ENCODE measurements at places on chromosomes 3 and 15. TPM values are rescaled to one million over a fixed set of nuclear protein-coding genes. Genes with fewer than 3 reads are reported as not detected.

- DNase-seq: no peak
Measured at GRCh38 chr3:45027441-45027840, 1.3 kb downstream of the CLEC3B start.

Gene CA12
- 21.9 TPM for total RNA-seq

Gene PRSS50
- total RNA-seq: 4.7 TPM

Gene TRMT10C
- 20.6 TPM for total RNA-seq

Gene CIB2
- 4.8 TPM for total RNA-seq

DNA sequence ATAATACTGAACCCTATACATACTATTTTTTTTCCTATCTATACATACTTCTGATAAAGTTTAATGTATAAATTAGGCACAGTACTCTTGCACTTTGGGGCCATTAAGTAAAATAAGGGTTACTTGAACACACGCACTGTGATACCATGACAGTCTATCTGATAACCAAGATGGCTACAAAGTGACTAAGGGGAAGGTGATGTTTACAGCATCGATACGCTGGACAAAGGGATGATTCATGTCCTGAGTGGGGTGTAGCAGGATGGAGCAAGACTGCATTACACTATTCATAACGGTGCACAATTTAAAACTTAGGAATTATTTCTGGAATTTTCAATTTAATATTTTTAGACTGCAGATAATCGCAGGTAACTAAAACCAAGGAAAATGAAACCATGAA is 30.0 kb upstream of the SLC2A2 start:
- DNase-seq: no peak

Gene ATP13A4
- 229 TPM for total RNA-seq

Gene LIPC
- total RNA-seq: 4.6 TPM

- DNase-seq: no peak
Measured at GRCh38 chr15:68556139-68556990, 22.4 kb upstream of the CORO2B start.

- DNase-seq: no peak
Measured at GRCh38 chr3:51333021-51333420, 52.1 kb upstream of the MANF start.

- no peak for DNase-seq
Measured at GRCh38 chr3:178206521-178206920, 329.7 kb upstream of the KCNMB2 start.

GRCh38 chr15:69482686-69483256 is 30.2 kb downstream of the RPLP1 start:
- no peak for DNase-seq

Gene AHSG
- total RNA-seq: not detected

- no peak for DNase-seq
Measured at GRCh38 chr3:171850320-171850959, 7.3 kb downstream of the TMEM212 start.

DNA sequence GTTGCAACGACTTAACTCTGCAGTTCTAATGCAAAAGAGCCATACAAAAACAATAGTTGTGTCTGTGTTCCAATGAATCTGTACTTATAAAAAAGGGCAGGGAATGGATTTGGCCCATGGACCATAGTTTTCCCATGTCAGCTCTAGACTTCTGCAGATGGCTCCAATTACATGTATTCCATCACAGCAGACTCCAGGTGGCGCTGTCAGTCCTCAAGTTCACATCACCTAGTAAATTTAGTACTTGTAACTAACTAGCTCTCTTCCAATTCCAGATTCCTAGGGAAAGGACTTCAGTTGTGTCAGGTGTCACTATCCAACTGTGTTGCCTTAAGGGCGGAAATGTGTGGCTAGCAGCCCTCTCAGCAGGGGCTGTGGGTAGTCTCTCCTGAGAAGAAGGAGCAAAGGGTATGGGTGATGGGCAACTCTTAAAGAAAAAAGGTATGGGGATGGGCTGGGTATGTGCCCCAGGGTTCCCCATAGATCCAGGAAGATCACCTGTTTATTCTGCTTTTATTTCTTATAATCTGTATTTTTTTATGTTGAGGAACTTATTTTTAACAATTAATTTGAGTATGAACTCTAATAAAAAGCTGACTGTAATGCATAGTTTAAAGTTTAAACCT is 36.2 kb downstream of the BBS4 start:
- peak; percentile 47 for DNase-seq

Gene POPDC2
- 4.2 TPM for total RNA-seq

DNA sequence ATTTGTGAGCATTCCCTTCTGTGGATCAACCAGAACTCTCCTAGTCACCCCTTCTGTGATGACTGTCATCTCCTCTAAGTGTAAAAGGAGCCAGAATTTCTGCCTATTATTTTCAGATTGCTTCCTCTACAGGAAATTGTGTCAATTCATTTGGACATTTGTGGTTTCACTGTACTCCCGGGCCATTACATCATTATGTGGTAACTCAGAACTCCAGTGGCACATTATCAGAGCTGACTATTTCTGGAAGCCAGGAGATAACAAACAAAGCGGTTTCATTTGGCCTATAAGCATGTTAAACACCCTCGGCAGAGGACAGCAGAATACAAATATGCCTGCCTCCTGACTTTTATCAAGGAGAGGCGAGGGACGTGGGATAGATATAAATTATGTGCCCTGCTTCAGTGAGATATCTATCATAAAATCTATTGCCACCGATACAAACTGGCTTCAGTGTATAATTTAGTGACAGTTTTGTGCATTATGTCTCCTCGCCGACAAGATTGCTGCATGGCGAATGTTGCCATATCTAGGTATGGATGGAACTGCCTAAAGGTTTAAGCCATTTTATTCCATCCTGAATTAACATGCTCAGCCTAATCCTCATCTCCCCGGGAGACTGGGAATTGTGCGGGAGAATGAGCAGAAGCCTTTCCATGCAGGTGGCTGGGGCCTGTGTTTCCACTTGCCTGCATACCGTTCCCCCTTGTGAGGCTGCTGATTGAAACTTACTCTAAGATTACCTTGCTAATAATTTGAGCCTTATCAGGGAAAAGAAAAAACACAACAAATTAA is 193.4 kb upstream of the SEMA6D start:
- DNase-seq: no peak

- no peak for DNase-seq
Measured at GRCh38 chr3:147197739-147198138, 208.6 kb downstream of the ZIC4 start.

Gene DNASE1L3
- 5.7 TPM for total RNA-seq

- peak; percentile 94 for DNase-seq
Measured at GRCh38 chr15:70605606-70606410, 157.6 kb downstream of the UACA start.

Gene TNNC1
- 16.8 TPM for total RNA-seq

- no peak for DNase-seq
Measured at GRCh38 chr3:188554404-188554803, 400.4 kb downstream of the LPP start.

DNA sequence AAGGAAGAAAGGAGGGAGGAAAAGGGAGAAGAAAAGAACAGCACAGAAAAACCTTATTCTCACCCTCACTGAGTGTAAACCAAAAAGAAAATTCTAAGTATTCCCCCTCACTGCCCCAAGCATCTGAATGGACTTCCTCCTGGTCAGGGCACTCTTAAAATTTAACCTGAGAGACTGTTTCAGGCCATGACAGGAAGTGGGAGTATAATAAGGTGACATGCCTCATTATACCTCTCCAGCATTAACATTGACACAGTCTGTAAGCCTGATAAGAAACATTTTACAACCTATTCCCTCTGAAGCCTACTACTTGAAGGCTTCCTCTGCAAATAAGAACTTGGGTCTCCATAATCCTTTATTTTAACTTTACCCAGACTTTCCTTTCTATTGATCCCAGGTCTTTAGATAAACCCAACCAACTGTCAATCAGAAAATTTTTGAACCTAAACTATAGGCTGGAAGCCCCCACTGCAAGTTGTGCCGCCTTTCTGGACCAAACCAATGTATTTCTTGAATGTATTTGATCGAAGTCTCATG is 41.7 kb downstream of the SLCO2A1 start:
- DNase-seq: no peak

Gene FBXL2
- 19.3 TPM for total RNA-seq

GRCh38 chr3:10173926-10174435 is 9.3 kb downstream of the IRAK2 start:
- DNase-seq: peak; percentile 35

GRCh38 chr3:98008855-98009254 is 26.3 kb downstream of the GABRR3 start:
- DNase-seq: no peak

GRCh38 chr15:78347586-78348543 is 7.7 kb downstream of the CRABP1 start:
- peak; percentile 94 for DNase-seq

DNA sequence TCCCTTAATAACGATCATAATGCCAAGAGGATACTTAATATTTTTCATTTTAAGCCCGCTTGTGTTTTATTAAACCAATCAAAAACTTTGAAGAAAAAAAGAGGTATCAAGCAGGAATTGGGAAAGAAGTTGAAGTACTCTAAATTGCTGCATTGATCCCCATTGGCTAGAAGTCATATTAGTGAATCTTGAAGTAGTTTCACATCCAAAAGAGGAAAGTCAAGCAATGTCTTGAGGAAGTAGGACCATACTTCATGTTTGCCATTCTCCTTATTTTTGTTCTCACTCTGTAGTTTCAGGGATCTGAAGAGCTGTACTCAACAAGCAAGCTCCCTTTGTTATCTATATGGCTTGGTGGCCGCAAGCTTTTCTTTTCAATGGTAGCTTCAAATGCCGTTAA is 2.2 kb downstream of the SCAANT1 start:
- DNase-seq: no peak

Gene ARGFX
- not detected for total RNA-seq

DNA sequence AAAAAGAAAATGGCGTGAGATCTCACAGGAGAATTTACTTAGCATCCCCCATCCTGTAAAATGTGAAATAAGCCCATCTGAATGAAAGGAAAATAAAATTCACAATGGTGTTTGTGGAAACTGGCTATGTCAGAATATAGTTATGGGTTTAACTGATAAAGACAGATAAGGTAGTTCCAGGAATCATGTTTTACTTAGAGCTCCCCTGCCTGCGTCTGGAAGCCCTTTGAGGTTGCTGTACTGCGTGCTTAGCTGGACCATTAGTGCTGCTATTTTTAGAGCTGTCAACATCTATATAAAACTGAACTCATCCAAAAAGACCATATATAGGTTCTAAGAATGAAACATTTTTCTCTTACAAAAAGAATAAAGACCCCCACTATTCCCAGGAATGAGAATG is 130.8 kb downstream of the LSAMP start:
- DNase-seq: no peak

DNA sequence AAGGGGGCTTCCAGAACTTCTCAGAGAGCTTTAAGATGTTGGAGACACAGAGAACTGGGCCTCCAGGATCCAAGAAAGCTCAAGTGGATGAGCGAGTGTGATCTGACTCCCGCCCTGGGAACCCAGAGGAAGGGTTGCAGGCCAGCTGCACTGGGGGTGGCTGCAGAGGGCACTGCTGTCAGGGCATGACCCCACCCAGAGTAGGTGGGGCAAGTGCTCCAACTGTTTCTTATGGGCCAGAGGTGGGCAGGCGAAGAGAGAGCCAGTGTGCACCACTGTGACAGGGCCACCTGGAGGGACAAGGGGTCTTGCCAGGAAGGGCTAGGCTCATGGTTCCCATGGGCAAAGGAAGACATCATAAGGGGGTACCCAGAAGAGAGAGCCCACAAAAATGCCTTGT is 48.8 kb downstream of the EXOG start:
- no peak for DNase-seq

Gene PLA2G4B
- 7.3 TPM for total RNA-seq

GRCh38 chr3:194322678-194323211 is 28.4 kb downstream of the CPN2 start:
- no peak for DNase-seq

- peak; percentile 65 for DNase-seq
Measured at GRCh38 chr15:63157891-63158431, 684 bp upstream of the RPS27L start.

Gene IL17RD
- 1.6 TPM for total RNA-seq

DNA sequence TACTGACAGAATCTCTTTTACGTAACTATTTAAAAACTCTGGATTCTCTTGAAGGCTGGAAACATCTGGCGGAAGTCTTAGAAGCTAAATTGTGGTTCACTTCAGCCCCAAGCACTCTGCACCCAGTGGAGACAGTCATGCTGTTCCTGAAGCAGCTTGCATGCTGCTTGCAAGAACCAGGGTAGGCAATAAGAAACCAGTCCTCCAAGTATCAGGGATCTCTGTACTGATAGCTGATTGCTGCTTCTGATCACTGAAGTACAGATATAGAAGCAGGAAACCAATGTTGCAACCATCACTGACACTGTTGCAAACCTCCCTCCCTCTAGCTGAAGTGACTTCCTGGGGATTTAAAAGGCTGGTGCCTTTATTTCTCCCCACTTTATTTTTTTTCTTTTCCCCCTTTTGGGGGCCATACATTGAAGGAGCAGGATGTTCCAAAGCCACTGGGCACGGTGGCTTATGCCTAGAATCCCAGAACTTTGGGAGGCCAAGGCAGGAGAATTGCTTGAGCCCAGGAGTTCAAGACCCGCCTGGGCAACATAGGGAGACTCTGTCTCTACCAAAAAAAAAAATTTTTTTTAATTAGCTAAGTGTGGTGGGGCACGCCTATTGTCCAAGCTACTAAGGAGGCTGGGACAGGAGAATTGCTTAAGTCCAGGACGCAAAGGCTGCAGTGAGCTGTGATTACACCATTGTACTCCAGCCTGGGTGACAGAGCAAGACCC is 15.3 kb downstream of the SPCS1 start:
- DNase-seq: no peak

GRCh38 chr3:13161771-13162535 is 88.7 kb upstream of the IQSEC1 start:
- DNase-seq: no peak

Gene VILL
- 11.8 TPM for total RNA-seq

GRCh38 chr15:23642413-23643044 is 5.1 kb downstream of the MAGEL2 start:
- peak; percentile 43 for DNase-seq

DNA sequence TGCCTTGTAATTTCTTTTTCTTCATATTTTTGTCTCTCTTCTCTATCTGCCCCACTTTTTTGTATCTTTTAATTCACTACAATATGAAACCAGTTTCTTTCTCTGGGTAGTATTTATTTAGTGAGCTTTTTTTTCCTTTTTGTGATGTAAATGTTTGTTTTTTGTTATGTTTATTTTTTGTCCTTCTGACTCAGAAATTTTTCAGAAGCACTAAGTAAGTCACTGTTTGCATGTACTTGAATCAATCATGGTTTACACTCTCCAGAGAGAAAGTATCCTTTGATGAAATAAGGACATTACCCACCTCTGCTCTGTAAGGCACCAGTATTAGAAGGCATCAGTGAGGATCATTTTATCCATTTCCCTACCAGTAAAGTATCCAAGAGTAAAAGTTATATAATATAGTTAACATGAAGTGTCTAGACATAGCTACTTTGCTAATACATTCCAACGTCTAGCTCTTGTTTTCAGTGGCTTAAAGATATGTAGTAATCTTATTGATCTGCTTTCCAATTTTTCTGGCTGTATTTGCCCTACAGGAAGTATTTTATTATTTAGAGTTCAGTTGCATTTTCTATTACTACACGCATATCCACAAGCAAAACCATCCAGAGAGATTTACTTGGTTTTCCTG is 25.4 kb downstream of the FILIP1L start:
- no peak for DNase-seq

- no peak for DNase-seq
Measured at GRCh38 chr15:67946701-67947100, 106.9 kb upstream of the RNU6-1 start.

Gene NUTM1
- 0.13 TPM for total RNA-seq

Gene PGBD4
- total RNA-seq: 1.2 TPM

GRCh38 chr3:23964537-23965235 is 19.6 kb downstream of the NR1D2 start:
- no peak for DNase-seq

Gene CAPN3
- total RNA-seq: 6.8 TPM

- DNase-seq: no peak
Measured at GRCh38 chr3:156516284-156516683, 38.6 kb downstream of the SSR3 start.
